CD4-positive, CD25-positive, alpha-beta regulatory T cell (primary cell): ENCODE measurements at places on chromosomes 1 and 21. TPM values are rescaled to one million over a fixed set of nuclear protein-coding genes. Genes with fewer than 3 reads are reported as not detected.

TMEM82 gene
- not detected for total RNA-seq

GRCh38 chr1:197814306-197814705, 39.0 kb upstream of the DENND1B start:
- no peaks in the 10 kb centered on the region for H3K4me1 ChIP-seq
- H3K4me3 ChIP-seq = no peak overlapping the region
- no peaks in the 10 kb centered on the region for H3K36me3 ChIP-seq
- DNase-seq = no peak
- H3K27ac ChIP-seq = no peak overlapping the region

OLFML2B gene
- total RNA-seq = not detected

- H3K27ac ChIP-seq = no peak overlapping the region
- no peaks in the 10 kb centered on the region for H3K36me3 ChIP-seq
- no peak overlapping the region for H3K4me3 ChIP-seq
- H3K4me1 ChIP-seq = no peaks in the 10 kb centered on the region
- no peaks in the 10 kb centered on the region for H3K27me3 ChIP-seq
Measured at GRCh38 chr1:199851439-199852140, 175.9 kb upstream of the NR5A2 start.

OLIG2 gene
- not detected for total RNA-seq

DNA sequence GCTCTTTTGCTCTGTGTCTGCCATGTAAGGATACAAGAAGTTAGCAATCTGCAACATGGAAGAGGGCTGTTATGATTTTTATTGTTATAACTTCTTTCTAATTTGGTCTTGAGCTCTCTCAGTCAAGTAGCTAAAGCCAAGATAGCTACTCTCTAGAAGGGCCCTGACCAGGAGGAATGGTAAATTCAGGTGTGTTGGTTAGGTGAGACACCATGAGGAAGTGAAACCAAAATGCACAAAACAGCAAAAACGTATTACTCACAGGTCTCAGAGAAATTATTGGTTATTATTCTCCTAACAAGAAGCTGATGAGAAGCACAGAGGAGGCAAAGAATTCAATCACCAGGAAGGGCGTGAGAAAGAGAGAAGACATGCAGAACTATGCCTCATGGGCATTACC, 51.8 kb upstream of the INSL5 start:
- no peaks in the 10 kb centered on the region for H3K4me1 ChIP-seq
- no peak overlapping the region for H3K4me3 ChIP-seq
- no peak overlapping the region for H3K27ac ChIP-seq
- no peaks in the 10 kb centered on the region for H3K36me3 ChIP-seq
- DNase-seq = no peak
- H3K27me3 ChIP-seq = no peaks in the 10 kb centered on the region

DNA sequence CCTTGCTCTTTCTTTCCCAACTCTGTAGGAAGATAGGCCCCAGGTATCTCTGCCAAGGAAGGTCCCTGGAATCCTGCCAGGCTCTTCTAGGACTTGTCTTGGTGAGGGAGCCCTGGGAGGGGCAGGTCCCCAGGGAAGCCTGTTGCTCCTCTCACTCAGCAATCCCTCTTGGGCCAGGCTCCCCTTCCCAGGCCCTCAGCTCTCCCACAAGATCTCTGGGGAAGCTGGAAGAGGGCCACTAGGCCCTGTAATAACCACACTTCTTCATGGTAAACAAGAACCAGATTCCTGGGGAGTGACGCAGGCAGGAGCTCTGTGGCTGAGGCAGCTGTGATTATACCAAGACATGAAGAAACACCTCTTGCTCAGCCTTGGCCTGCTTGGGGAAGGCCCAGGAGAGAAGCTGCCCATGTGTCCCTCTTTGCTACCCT, 9.9 kb upstream of the MAPKAPK2 start:
- no peaks in the 10 kb centered on the region for H3K27me3 ChIP-seq
- no peak overlapping the region for H3K27ac ChIP-seq
- H3K4me1 ChIP-seq = peaks cover 4% of the 10 kb centered on the region
- DNase-seq = no peak
- no peak overlapping the region for H3K4me3 ChIP-seq

GRCh38 chr1:214247501-214248041, 33.4 kb upstream of the SMYD2 start:
- no peaks in the 10 kb centered on the region for H3K36me3 ChIP-seq
- H3K4me3 ChIP-seq = no peak overlapping the region
- H3K27me3 ChIP-seq = peaks cover 6% of the 10 kb centered on the region
- H3K27ac ChIP-seq = no peak overlapping the region

IL20 gene
- not detected for total RNA-seq

SELL gene
- total RNA-seq = 370 TPM
